ENCODE measurements at places on chromosomes 16 and 17.

DNA sequence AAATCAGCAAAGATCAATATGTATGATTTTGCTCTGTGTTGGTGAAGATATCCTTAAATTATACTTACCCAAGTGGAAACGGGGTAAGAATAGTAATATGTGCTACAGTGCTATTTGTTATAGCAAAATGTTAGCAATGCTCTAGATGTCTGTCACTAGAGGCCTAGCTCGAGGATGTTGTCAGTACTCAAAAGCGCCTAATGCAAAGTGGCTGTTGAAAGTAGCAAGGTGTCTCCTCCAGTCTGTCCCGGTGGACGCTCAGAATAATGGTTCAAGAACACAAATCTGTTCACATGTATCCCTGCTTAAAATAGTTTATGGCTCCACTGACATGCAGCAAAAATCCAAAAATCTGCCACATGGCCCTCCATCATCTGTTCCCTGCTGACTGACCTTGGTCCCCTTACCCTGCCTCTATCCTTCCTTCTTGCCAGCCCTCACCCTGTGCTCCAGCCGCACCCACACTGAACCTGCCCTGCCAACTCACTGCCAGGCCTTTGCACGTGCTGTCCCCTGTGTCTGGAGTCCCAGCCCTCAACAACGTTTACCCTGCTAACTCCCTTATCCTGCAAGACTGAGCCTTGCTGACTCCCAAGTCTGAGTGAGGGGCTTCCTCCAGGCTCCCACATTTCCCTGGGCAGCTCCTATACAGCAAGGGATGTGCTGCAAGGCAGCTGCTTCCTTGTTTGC, 9.6 kb upstream of the RNF112 start:
- no peak for DNase-seq

DNA sequence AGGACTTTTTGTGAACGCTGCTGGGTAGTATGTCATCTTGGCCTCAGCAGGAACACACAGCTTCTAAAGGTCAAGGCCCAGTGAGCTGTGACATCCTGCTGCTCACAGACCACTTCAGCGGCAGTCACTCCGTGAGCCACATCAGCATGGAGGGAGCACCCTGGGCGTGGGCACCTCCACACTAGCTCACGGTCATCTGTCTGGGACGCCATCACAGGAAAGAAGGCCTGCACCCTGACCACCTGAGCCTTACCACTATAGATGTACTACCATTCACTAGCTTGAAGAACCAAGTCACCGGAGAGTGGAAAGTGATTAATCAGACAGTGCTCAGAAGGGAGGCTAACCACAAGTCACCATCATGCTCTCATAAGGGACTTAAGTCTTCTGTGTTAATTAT, 3.3 kb downstream of the AXIN1 start:
- no peak for DNase-seq

DNA sequence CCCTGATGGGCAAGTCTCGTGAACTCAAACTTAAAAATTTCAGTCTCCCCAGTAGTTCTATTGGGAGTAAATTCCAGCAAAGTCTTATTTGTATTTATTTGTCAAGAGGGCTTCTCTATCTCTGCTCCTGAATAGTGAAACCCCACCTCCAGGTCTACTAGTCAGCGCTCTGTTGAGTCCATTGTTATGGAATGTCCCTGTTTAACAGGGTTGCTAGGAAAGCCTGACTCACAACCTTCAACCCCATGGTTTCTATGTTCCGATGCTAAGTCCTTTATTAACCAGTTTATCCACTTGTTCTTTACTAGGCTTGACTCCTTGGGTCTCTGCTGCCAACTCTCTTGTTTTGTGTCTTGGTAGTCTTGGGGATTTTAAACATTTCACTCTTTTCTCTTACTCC, 250.7 kb upstream of the MYOCD start:
- no peak for DNase-seq

DNA sequence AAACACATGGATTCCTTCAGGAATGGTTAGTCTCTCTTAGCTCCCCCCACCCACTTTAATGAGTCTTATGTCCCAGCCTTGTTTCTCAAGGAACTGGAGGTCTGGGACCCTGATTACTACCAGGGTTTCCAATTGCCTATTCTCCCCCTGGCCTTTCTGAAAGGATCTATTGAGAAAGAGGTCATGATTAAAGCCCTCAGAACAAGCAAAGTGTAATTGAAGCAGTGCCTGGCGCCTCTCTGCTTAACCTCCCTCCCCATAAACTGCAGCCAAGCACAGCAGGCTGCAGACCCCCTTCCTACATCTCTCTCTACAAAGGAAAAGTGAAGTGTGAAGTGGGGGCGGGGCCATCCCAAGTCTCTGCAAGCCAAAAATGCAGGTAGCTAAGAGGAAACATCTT, 159.7 kb upstream of the CDH11 start:
- no peak for DNase-seq

- no peak for DNase-seq
Observed at GRCh38 chr17:50277357-50277754, 3.1 kb downstream of the TMEM92 start.

DNA sequence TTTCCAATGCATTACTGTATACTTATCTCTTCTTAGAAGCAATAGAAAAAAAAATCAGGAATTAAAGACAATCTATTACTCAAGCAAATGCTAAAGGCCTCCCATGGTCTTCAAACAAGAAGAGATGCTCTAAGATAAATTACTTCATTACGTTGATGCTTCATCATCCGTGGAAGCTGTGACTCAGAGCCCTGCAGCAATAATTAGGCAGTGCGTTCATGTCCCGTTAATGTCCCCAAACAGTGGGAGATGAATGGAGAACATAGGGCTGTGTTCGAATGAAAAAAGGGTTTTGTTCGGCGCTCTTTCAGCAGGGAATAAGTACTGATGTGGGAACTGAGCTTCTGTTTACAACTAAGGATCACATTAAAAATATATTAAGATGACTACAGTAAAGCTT, 15.9 kb upstream of the PDXDC1 start:
- no peak for DNase-seq

DNA sequence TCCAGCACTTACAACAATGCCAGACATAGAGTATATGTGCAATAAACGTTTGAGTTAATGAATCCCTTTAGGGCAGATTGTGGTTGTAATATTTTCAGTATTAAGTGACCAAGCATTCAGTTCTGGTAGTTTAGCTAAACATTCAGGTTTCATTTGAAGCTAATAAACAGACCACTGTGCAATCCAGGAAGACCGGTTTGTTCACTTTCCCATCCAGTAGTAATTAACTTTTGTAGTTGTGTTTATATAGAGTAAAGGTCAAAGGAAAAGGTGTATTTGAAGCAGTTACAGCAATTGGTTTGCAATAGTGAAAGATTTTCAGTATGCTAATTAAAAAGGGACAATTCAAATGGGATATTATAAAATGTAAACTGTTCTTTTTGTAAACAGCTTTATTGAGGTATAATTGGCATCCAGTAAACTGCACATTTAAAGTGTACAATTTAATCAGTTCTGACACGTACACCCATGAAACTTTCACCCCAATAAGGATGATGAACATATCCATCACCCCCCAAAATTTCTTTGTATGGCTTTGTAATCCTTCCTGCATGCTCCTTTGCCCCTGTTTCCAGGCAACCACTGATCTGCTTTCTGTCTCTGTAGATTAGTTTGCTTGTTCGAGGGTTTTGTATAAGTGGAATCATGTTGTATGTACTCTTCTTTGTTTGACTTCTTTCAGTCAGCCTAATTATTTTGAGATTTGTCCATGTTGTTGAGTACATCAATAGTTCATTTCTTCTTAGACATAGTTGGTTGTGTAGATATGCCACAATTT, 26.3 kb downstream of the MRTFB start:
- no peak for DNase-seq

DNA sequence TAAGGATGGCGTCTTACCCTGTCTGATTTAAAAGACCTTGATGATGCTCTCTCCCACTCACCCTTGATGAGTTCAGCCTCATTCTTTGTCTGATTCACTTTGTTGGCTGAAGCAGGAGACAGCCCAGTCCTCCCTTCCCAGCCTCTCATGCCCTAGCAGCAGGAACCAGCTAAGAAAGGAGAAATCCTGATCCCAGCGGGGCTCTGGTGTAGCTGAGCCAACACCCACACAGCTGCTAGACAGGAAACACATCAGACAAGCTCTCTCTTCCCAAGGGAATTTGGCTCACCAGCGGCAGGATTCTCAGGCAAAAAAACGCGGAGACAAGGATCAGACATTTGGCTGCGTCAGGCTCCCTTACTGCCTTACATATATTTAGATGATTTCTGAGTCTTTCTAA, 211.5 kb downstream of the CDH11 start:
- DNase-seq = no peak

GRCh38 chr16:27405546-27406451, 3.8 kb downstream of the IL21R start:
- DNase-seq = no peak

GRCh38 chr16:12455287-12455798, 348.3 kb downstream of the CPPED1 start:
- peak; percentile 12 for DNase-seq

GRCh38 chr17:79520167-79521165, 90.4 kb downstream of the RBFOX3 start:
- DNase-seq = no peak

GRCh38 chr17:7416323-7416722, 3.8 kb upstream of the SPEM1 start:
- DNase-seq = no peak

Data from activated CD8-positive, alpha-beta memory T cell treated with anti-CD3 and anti-CD28 coated beads for 1 hour (primary cell).